ENCODE measurements at places on chromosomes 11 and 22.

DNA sequence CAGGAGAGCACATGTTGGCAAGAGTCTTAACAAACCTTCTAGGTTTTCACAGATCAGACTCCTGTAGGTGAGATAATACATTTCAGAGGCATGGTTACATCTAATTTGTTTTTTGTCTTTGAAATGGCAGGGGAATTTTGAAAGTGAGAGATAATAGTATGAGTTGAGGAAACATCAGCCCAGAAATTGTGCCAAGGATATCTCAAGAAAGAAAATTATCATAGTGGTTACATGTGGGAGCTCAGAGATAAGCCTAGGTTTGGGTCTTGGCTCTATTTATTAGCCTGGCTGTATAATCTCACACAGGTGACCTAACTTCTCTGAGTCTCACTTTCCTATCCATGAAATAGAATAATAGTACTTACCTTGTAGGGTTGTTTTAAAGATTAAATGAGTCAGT is 443 bp downstream of the BTBD18 start:
- DNase-seq, result no peak

GRCh38 chr11:79308429-79308828 is 132.4 kb downstream of the TENM4 start:
- no peak for DNase-seq

DNA sequence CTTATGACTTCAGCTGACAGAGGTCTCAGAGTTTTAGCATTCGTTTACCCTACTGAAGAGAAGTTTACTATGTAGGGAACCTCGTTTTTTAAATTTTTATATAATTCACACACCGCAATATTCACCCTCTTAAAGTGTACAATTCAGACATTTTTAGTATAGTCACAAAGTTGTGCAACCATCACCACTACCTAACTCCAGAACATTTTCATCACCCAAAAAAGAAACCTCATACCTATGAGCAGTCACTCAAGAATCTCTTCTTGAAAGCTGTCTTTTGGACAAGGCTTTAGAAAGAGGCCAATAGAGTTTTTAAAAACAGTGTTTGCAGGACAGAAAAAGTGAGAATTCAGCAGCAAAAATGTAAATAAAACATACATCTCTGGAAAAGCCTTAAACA is 39.5 kb upstream of the CLNS1A start:
- no peak for DNase-seq

GRCh38 chr11:106152013-106152412 is 74.6 kb downstream of the AASDHPPT start:
- no peak for DNase-seq

DNA sequence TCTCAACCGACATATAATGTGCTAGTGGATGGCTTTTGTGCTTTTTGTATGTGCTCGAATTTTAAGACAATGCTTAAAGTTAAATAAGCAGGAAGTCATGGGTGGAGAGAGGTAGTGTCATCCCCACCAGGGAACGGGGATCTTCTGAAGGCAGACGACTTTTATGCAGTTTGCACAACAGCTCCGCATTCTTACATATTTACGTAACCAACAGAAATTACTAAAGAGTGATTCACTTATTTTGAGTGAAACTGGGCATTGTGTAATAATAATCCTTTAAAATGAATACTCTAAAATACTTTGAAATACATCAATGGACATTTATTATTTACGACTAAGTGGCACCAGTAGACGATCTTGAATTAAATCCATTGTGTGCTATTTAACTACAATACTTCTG is 305.1 kb downstream of the CNTN5 start:
- DNase-seq, result no peak

DNA sequence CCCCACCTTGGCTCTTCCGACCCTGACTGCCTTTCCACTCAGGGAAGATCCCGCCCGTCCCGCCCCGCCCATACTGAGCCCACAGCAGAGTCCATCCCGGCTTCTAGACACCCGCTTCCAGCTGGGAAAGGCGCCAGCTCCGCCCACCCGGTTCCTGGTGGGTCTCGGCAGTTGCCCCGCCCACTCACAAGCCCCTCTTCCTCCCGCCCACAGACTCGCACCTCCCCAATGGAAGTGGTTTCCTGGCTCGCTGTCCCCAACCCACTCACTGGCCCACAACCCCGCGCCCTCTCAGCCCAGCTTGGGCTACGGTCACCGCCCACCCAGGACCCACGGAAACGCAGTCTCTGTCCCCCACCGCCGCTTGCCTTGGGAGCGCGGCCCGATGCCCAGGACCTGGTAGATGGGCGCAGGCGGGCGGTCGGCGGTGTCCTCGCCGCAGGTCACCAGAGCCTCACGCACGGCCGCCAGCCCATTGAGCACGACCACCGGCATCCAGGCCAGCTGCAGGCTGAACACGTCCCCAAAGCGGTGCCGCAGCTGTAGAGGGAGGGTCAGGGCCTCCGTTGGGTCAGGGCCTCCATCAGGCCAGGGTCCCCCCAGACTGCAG is 22.2 kb upstream of the CYP2D6 start:
- DNase-seq, result no peak
